ENCODE measurements at places on chromosomes 5 and 9.

- DNase-seq = no peak
Measured at GRCh38 chr5:14491015-14491915, 90.3 kb upstream of the OTULINL start.

DNA sequence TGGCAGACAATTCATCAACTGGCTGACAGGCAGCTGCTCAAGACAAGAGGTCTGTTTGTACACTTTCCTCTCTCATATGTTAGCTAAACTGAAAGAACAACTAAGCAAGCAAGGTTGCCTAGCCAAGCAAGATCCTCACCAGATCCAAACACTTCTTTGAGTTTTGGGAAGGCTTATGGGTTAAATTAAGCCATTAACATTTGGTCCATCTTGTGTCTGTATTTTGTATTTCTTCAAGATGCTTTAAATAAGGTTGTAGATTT, 170.4 kb upstream of the RAI14 start:
- no peak for DNase-seq

DNA sequence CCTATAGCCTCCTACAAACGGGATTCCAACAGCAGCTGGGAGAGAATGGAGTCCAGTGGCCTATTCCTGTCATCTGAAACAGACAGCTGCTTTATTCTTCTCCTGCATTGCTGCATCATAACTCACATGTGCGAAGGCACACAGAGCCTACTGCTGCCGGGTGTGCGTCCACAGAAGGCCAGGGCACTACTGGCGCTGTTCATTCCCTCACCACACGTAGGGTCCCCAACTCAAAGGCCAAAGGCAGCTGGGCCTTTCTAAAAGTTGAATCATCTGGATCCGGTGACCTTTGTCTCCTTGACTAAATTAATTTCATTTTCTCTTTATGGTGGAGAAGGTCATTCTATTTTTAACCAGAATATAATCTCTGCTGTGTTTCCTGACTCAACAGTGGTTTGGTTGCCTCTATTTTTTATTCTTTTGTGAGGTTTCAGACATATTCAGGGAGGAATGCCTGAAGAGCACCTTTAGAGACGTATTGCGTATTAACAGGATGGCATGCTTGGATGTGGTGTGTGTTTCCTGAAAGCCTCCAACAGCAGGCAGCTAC, 10.8 kb upstream of the SPATA24 start:
- DNase-seq = no peak

- no peak for DNase-seq
Measured at GRCh38 chr5:95884511-95884910, 62.0 kb upstream of the GLRX start.

GRCh38 chr9:101736717-101737116, 1.7 kb downstream of the GRIN3A start:
- DNase-seq = no peak
